HepG2 (cell line): ENCODE measurements at places on chromosomes 16 and 17.

DNA sequence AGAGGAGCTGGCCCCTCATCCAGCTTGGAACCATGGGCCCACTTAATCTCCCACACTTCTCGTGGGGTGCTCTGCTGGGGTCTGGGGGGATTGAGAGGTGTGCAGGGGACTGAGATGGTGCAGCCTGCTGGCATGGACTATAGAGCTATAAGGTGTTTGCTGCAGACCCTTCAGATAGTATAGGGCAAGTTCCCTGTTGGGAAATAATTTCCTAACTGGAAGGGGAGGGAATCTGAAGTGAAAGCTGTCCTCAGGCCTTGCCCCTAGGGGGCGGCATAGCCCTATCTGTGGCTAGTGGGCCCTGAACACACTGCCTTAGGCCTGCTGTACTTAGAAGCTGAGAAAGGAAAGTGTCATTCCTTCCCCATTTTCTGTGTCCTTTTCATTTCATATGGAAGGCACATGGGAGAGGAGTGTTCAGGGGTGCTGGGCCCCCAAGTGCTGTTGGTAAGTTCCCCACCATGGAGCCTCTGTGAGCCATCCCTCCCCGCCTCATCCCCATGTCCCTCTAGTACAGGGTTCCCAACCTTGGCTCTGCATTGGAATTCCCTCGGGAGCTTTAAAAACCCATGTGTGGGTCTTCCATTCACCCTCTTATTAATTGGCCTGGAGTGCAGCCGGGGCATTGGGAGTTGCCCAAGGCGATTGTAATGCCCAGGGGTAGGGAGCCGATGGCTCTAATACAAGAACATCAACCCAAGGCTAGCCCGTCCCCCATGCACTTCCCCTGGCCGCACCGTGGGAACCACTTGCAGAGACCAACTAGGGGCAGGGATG, 19.7 kb downstream of the GOSR2 start:
- DNase-seq = peak; percentile 82

GRCh38 chr16:22063888-22064467, 28.4 kb upstream of the VWA3A start:
- no peak for DNase-seq

DNA sequence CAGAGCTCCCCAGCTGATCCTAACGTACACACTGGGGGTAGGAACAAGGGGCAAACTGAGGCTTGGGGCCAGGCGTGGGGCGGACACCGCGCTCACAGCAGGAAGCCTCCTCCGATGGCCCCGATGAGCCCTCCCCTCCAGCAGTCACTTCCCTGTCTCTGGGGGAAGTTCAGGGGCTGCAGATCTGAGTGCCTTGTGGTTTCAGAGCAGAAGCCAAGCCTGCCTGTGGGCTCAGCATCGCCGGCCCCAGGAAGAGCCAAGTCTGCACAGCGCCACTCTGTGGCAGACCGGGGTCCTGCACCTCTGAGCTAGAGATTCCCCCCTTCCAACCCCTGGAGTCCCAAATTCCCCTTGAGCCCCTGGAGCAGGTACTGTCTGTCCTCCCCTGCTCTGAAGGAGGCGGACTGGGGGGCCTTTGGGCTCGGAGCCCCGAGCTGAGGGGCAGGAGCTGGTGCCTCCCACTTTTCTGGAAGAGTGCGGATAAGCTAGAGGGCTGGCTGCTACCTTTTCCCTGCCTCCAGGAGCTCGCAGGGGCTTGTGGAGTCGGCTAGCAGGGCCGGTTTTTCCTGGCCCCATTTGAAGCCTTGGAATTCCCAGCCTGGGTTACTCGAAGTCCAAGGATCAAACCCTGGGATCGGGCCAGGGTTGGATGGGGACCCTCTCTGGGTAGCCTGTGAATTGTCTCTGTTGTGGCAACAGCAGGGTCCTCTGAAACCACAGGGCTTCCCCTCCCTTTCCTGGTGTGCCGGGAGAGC, 2.9 kb downstream of the GSE1 start:
- peak; percentile 64 for DNase-seq

- DNase-seq = no peak
These were observed 1.3 kb downstream of the GNGT2 start for GRCh38 chr17:49209061-49209571.

DNA sequence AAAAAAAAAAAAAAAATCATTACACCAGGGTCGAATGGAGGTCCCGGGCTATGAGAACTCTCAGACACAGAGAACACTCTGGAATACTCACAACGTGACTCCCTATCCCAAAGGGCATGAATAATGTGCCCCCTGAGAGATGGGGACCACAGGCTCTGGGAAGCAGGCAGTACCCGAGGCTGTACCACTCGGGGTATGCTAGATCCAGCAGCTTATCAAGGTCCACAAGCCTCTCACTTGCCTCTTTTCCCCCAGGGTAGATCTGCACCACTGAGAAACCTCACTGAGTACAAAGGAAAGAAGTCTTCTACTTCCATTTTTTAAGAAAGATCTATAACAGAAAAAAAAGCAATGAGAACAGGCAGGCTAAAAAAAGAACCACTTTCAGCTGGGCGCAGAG, 40.5 kb downstream of the WDR59 start:
- no peak for DNase-seq

- no peak for DNase-seq
These were observed 8.6 kb upstream of the ANKFY1 start for GRCh38 chr17:4272213-4272971.
